ENCODE measurements at places on chromosomes 5 and 9.

DNA sequence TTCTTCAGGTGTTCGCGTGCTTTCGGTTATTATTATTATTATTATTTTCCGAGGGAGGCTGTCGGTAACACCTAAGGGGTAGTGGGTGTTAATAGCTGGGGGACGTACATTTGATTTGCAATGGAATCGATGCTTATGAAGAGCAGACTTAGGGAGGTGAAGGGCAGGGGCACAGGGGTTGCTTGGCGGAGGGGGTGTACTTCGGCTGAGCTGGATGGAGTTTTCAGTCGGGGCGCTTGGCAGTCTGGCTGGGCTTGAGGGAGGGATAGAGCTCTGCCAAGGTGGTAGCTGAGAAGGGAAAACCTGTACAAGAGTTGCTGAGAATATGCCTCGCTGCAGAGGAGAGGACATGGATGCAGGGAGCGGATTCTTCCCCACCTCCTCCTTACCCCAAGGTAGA, 617 bp upstream of the PTPRD start:
- DNase-seq: peak; percentile 5

- DNase-seq: no peak
Observed at GRCh38 chr9:117204971-117205370, 209.9 kb downstream of the ASTN2 start.

GRCh38 chr9:133685653-133686609, 49.8 kb downstream of the DBH start:
- no peak for DNase-seq

DNA sequence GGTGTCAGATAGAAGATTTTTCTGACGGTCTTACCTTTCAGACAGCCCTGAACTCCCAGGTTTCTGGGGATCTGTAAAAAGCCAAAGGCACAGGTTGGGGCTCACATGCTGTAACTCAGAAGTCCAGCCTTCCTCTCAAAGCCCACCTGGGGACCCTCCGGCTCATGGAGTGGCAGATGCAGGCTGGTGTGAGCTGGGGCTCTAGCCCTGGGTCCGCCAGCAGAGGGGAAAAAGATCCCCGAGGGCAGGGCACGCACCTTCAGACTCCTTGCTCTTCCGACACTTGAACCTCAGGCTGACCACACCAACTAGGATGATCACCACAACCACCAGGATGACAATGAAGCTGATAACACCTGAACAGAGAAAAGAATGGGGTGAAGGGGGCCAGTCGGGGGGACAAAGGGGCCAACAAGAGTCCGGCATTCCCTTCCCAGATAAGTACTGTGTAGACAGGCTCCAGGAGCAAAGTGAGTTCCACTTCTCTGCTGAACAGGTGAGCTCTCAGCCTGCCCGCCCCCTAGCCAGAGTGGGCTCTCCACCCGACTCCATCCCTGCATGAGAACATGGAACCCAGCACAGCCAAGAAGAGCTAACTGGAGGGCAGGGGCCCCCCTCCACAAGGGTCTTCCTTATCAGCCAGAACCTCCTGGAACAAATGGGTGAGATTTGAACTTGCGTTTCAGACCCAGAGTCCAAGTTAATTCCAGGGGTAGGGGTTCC, 7.8 kb downstream of the ECSCR start:
- DNase-seq: no peak

DNA sequence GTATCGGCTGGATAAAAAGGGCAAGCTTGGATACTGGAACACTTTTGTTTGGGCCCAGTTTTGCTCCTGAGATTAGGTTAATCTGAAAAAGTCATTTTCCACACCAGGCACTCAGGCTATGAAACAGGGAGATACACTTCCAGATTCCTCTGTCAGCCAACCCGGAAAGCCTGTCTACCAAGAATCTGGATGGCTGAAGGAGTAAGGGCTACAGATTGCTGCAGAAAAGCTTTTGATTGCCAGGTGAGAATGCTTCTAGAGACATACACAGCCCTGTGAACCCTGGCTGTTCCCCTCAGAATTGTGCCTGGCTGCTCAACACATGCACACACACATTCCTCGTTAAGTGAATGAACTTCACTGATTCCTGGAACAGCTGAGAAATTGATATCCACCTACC, 114.4 kb downstream of the PSD2 start:
- no peak for DNase-seq

DNA sequence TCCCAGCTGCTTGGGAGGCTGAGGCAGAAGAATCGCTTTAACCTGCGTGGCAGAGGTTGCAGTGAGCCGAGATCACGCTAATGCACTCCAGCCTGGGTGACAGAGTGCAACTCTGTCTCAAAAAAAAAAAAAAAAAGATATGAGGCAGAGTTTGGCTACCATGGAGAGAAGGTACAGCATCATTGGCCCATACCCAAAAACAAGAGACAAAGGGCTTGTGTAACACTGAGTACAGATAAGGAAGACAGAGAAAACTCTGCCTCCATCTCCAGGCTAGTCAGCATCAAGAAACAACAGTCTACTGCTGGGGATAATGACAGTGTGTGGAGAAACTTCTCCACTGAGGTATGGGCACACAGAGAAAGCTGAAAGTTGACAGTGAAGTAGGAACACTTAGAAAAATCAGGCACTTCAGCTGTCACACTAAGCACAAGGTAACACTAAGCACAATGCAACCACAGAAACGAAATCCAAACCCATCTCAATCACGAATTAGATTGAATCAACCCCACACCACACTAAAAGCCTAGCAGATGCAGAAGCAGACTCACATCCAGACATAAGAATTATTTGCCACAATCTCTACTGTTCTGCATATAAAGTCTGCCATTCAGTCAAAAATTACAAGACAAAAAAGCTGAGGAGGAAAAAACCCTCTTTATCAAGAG, 10.5 kb downstream of the PJA2 start:
- no peak for DNase-seq

- DNase-seq: peak; percentile 86
Observed at GRCh38 chr9:110835404-110835803, 166.8 kb downstream of the MUSK start.

GRCh38 chr5:53501054-53501453, 20.6 kb downstream of the FST start:
- DNase-seq: no peak

DNA sequence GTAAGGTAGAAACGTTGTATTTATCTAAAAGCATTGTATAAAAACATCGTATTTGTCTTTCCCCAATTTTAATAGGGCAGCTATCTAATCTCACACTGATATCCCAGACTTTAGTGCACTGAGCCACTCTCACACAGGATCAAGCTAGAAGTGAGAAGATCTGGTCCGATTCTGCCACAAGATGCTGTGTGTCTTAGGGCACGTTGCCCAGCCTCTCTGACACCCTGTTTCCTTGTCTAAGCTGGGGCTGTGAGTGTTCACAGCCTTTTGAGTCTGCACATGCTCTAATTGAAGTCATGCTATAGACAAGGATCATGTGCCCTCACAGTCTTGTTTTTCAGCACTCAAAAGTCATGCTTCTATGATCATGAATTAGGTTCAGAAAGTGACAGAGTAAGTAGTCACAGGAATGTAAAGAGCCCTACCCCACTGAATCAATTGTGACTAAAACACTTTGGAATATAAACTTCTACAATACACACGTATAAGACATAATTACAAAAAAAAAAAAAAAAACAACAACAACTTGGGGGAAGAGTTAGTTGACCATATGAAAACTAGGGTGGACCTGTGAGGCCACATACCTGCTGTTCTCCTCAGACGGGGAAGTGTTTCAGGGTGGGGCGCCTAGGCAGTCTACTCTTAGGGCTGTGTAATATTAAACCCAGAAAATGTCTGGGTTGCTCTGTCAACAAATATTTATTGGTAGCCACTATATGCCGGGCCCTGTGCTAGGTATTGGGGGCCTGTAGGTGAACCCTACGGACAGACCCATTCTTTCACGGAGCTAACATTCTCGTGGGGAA, 893 bp upstream of the ABLIM3 start:
- DNase-seq: no peak

- no peak for DNase-seq
Observed at GRCh38 chr5:148887123-148887881, 60.9 kb downstream of the ADRB2 start.

- no peak for DNase-seq
Observed at GRCh38 chr9:132441404-132441803, 31.4 kb downstream of the CFAP77 start.

DNA sequence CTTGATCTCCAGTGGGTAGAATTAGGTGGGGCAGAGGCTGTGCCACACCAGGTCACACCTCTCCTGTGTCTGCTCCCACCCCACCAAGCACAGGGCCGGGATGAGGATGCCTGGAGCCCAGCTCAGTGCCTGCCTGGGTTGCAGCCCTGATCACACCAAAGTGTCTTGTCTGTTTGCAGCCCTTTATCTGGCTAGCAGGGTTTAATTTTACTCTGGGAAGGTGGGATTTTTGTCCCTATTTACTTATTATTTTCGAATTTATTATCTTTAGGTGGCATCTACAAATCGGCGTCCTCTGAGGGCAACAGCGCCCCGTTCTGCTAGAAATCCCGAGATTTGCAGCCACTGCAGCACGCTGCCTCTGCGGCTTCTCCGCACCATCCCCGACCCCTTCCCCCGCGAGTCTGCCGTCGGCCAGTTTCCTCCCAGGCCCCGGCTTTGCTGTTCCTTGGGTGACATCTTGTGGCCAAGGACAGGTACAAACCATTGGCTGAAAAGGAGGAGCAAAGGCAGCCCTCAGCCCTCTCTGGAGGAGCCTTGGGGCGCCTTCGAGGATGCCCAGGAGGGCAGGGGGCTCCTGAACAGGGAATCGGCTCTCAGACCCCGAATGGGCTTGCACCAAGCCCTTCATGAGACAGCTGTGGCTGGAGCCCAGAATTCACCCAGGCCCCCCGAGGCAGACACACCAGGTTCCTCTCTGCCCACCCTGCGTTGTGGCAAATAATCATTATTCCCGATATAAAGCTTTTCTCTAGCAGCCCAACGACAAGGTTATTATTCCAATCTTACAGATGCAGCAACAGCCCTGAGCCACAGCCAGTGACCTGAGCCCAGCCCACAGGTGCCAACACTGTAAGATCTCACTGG, 113.0 kb downstream of the GAPVD1 start:
- peak; percentile 93 for DNase-seq

DNA sequence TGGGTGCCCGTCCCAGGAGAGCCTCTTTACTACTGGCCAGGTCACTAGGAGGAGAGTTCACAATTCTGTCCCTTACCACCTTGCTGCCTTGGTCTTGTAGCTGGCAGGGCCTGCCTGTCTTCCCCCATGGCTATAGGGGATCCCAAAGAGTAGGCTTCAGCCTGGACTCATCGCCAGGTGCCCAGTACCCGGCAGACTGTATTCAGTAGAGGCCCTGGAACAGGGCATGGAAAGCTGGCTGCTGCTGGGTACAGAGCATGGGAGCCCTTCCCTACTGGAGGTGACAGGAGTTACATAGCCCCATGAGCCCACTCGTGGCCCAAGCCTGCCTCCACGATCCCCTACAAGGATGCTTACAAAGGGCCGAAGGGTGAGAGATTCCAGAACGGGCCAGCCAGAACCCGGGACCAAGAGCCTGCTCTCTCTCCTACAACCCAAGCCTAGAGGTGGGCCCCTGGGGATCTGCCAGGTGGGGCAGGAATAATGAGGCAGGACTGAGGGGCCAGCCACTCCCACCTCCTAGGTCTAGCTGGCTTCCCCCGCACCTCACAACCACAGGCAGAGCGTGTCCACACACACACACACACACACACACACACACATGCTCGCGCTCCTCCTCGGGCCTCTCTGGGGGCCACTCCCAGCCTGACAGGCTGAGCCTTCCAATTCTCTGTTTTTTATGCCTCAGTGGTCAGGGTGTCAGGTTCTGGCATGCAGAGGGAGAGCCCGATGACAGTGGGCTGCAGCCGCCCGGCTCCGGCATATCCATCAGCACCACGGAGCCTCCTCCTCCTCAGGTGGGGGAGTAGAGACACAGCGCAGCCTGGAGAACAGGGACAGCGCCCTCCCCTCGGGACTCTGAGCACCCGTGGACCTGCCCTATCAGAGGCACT, 186.0 kb downstream of the PAX5 start:
- no peak for DNase-seq

GRCh38 chr9:7234144-7234543, 476.4 kb downstream of the KDM4C start:
- peak; percentile 13 for DNase-seq

GRCh38 chr9:94144394-94144793, 60.1 kb downstream of the PTPDC1 start:
- DNase-seq: peak; percentile 32

GRCh38 chr9:1832960-1833359, 182.2 kb upstream of the SMARCA2 start:
- no peak for DNase-seq

- DNase-seq: no peak
Observed at GRCh38 chr5:141858079-141858765, 20.0 kb downstream of the PCDH1 start.

- DNase-seq: peak; percentile 20
Observed at GRCh38 chr9:81379655-81380054, 309.7 kb downstream of the TLE1 start.

GRCh38 chr5:115858396-115858795, 16.7 kb downstream of the AP3S1 start:
- DNase-seq: no peak

DNA sequence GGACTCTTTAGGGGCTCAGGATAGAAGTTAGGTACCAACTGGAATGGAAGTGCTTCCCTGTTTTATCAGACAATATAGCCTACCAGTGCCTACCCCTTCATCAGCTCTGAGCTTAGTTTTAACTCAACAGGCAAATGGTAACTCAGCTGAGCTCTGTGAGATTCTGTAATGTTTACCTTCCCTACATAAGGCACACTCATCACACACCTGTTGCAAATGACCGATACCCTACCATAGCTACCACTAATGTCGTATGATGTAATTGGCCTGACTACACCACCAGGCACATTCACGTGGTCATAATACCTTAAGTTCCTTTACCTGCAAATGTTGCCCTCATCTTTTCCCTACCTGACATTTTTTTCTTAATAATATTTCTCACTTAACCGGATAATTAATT, 254.8 kb downstream of the ADGRV1 start:
- no peak for DNase-seq

DNA sequence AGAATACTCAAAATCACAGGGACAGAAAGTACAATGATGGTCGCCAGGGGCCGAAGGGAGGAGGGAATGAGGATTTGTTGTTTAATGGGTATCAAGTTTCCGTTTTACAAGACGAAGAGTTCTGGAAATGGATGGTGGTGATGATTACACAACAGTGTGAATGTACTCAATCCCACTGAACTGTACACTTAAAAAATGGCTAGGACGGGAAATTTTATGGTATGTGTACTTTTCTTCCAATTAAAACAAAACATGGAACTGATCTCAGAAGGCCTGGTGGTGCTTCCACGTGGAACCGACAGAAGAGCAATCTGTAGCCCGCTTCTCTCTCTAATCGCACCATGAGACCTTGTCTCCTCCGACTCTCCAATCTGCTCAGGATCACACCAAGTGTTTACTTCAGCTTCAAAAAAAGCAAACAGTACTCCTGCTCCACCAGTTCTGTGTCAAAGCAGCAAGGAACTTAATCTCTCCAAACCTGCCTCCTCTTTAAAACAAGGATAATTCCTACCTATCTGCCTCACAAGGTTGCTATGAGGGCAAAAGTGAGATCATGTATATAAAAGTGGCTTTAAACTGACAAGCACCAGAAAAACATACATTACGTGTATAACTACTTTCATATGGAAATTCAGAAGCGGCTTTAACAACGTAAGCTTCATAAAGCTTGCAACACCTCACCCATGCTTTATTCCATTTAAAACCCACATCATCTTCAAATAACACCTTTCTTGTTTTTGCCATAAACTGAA, 2.1 kb downstream of the ECPAS start:
- DNase-seq: no peak

GRCh38 chr5:127299678-127300077, 9.1 kb downstream of the MEGF10 start:
- DNase-seq: no peak

GRCh38 chr5:115260248-115260647, 2.4 kb downstream of the PGGT1B start:
- no peak for DNase-seq

- DNase-seq: peak; percentile 35
Observed at GRCh38 chr5:12023614-12024241, 119.5 kb upstream of the CTNND2 start.

Data from GM03348 (cell line).